T-cell (primary cell): ENCODE measurements at places on chromosomes 2 and 18.

- no peak for DNase-seq
Measured at GRCh38 chr2:36369163-36369562, 13.6 kb downstream of the CRIM1 start.

GRCh38 chr18:74567822-74568221 is 29.8 kb upstream of the ZNF407 start:
- no peak for DNase-seq

DNA sequence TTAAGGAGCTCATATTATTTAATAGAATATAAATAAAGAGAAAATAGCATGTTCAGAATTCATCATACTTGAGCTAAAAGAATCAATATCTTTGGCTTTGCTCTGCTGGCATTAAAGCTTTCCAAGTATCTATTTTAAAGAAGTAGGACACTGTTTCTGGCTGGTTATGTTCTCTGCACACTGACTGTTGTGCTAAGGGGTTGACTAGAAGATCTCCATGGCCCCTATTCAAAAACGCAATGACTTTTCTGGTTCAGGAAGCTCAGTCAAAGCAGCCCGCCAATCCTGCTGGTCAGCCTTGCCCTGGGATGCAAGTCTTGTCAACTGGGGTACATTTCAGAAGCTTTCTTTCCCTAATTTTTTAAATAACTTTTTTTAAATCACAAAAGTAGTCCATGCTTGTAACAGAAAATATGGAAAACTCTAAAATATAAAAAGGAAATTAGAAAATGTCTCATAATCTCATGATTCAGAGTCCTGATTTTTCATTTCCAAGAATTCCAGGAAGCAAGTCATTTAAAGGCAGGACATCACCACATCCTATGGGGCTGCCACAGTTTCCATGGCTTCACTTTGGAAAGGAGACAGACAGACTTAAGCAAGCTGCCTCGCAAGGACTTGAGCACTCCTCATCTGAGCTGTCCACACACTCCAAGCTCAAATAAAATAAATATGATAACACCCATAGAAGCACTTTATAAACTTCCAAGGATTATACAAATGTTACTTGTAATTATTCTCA is 195.1 kb downstream of the TXNL1 start:
- DNase-seq: no peak

DNA sequence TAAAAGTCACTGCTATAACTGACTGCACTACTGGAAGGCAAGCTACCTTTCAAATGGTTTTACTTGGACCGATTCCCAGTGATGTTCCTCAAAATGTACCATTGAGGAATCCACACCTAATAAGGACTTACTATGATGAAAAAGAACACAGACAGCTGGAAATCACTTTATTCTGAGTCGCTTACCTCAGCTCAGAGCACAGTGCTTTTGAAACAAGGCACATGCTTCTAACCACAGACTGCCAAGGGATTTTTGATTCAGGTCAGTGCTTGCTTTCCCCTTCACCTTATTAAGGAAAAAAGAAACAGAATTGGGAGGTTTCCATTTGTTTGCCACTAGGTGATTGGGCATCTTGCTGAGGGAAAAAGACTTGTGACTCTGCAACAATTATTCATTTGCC is 707.5 kb upstream of the FSHR start:
- no peak for DNase-seq

- no peak for DNase-seq
Measured at GRCh38 chr2:180004731-180005130, 2.4 kb downstream of the CWC22 start.

DNA sequence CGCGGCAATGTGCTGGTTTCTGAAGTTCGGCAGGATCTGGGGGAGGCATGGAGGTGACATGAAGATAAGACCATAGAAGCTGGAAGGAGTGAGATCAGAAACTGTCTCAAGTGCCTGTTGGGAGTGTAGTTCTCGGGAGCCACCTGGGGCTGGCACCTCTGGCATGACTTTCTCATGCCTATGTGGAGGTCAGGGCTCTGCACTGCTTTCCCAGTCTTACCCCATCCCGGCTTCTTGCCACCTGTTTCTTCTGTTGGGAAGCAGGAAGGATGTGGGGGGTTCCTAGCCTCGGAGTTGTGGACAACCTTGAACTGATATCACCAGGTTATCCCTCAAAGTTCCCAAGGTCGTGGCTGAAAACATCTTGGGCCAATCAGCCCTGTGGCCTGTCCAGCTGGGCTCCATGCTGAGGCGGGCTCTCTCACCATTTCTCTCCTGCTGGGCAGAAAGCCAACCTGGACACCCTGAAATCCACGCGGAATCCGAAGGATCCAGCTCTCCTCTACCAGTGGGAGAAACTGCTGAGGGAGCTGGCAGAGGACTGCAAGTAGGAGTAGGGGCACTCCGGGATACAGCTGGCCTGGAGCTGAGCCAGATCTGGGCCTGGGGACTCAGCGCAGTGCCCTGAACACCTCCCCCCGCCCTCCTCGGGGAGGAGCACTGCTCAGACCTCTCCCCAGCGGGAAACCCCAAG is 42.5 kb downstream of the FER1L5 start:
- DNase-seq: no peak

DNA sequence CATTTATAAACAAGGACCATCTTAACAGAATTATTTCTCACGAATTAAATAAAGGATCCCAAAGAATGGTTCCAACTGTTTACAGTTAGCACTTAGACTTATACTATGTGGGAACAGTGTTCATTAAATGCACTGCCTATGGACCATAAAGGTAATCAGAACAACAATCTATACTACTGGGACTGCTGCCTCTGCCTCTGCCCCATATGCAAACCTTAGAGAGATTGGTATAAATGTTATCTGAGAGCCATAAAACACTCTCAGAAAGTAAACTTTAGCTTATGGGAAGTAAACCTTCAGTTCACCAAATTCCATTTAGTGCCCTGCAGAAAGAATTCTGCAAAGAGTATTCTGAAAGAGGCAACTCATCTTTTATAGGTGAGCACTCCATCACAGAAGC is 448.0 kb downstream of the NCKAP5 start:
- DNase-seq: no peak

- no peak for DNase-seq
Measured at GRCh38 chr2:131394147-131394931, 30.4 kb upstream of the RAB6D start.

DNA sequence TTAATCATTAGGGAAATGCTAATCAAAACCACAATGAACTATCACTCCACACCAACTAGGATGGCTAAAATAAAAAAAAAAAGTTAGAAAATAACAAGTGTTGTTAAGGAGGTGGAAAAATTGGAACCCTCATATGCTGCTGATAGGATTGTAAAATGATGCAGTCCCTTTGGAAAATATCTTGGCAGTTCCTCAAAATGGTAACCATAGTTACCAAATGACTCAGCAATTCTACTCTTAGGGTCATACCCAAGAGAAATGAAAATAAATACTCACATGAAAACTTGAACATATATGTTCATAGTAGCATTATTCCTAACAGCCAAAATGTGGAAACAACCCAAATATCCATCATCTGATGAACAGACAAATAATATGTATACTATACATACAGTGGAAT is 15.7 kb upstream of the ACVR2A start:
- DNase-seq: no peak

- DNase-seq: no peak
Measured at GRCh38 chr2:66447677-66448076, 12.8 kb downstream of the MEIS1 start.

GRCh38 chr2:148813603-148814065 is 61.4 kb upstream of the KIF5C start:
- DNase-seq: peak; percentile 40

DNA sequence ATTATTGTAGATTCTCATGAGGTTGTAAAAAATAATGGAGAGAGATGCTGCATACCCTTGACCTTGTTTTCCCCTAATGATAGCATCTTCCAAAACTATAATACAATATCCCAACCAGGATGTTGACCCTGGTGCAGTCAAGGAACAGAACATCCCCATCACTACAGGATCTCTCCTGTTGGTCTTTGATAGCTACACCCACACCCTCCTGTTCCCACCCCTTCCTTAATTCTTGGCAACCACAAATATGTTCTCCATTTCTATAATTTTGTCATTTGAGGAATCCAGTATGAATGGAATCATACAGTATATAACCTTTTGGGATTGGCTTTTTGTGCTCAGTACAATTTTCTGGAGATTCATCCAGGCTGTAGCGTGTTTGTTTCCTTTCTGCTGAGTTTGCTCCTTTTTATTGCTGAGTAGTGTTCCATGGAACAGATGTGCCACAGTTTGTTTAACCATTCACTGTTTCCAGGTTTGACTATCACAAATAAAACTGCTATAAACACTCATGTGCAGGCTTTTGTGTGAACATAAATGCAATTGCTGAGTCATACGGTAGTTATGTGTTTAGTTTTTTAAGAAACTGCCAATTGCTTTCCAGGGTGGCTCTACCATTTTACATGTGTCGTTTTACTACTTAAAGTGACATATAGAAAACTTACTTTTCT is 22.2 kb downstream of the MCFD2 start:
- no peak for DNase-seq

DNA sequence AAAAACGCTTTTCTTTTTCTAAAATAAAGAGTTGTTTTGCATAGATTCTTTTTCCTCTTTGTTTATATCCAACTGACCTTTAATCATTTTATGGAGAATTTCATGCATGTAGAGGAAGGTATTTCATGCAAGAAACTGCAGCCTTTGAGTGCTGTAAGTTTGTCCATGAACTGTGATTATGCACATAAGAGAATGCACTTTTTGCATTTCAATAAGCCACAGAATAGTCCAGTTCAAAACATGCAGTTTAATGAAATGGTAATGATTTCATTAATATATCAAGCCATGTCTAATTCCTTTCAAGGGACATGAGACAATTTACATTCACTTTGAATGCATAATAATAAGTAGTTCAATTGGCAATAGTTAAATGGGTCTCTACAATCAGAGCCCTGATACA is 386.3 kb downstream of the LRATD1 start:
- DNase-seq: no peak

GRCh38 chr2:219520079-219520478 is 5.8 kb downstream of the ASIC4 start:
- DNase-seq: no peak

DNA sequence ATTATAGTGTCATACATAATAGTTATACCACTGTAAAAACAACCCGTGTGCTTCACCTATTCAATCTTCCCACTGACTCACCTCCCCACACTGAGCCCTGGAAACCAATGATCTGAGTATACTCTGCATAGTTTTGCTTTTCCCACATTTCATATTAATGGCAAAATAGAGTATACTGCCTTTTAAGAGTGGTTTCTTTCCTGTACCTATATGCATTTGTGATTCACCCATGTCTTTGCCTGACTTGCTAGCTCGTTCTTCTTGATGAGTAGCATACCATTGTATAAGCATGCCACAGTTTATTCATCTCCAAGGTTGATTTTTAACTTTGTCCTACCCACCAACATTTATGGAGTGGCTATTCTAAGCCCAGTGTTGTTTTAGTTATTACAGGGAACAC is 686.4 kb downstream of the PLCL1 start:
- no peak for DNase-seq
